Stimulated activated CD4-positive, alpha-beta T cell treated with anti-CD3 and anti-CD28 coated beads, Interleukin-12 subunit alpha, Interleukin-12 subunit beta, amount 100 ng/mL, for 48 hours (primary cell): ENCODE measurements at places on chromosomes 6 and 20.

- peak; percentile 38 for DNase-seq
Observed at GRCh38 chr6:163554663-163555062, 140.1 kb downstream of the QKI start.

GRCh38 chr6:24743265-24743943 is 24.4 kb upstream of the C6orf62 start:
- DNase-seq: peak; percentile 37

GRCh38 chr20:61588411-61589385 is 336.6 kb downstream of the CDH4 start:
- no peak for DNase-seq

DNA sequence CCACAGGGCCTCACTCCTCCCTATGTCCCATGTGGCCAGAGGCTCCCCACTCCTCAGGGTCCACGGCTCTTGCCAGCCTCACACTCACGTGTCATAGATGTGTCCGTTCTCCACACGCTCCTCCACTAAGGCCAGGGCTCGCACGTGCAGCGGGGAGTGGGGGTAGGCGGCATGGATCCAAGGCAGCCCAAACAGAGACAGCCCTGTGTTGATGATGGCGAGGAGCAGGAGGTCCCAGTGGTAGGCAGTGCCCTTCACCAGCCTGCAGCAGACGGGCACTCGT is 10.3 kb downstream of the SLC4A11 start:
- DNase-seq: no peak

DNA sequence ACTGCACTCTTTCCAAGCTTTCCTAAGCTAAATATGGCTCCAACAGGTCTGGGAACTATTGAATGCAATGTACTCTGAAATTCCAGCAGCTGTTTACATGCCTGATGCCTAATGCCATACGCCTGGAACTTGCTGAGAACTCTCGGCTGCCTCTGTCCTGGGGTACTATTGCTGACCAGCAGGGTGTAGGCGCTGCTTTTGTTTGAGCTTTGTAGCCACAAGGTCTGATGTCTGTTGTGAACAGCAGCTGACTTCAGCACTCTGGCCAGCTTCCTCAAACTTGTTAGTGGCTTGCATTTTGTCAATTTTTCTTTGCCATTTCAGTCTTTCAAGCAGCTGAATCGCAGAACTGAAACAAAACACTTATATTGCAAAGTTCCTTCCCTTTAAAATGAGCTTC is 26.7 kb downstream of the SAYSD1 start:
- no peak for DNase-seq

GRCh38 chr6:56033401-56033800 is 158.0 kb upstream of the BMP5 start:
- DNase-seq: no peak

GRCh38 chr20:10728873-10729670 is 55.3 kb upstream of the JAG1 start:
- no peak for DNase-seq

DNA sequence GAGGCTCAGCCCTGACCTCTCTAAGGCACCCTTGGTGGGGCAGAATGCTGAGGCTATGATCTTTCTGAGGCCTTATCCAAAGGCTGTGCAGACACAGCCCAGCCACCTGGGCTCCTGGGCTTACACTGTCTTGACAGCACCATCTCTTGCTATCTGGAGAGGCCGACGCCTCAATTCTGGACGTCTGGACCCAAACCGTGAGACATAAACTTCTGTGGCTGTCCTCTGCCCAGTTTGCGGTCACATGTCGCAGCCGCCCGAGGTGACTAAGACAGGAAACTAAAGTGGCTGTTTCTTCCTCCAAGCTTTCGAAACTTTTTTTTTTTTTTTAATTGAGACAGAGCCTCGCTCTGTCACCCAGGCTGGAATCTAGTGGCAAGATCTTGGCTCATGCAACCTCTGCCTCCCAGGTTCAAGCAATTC is 49.3 kb downstream of the PRR18 start:
- peak; percentile 30 for DNase-seq

- DNase-seq: peak; percentile 92
Observed at GRCh38 chr20:43513931-43514647, 6.6 kb downstream of the L3MBTL1 start.

GRCh38 chr6:29736563-29736962 is 13.3 kb downstream of the HLA-F start:
- DNase-seq: no peak

- no peak for DNase-seq
Observed at GRCh38 chr20:47907031-47907675, 121.9 kb upstream of the SULF2 start.

DNA sequence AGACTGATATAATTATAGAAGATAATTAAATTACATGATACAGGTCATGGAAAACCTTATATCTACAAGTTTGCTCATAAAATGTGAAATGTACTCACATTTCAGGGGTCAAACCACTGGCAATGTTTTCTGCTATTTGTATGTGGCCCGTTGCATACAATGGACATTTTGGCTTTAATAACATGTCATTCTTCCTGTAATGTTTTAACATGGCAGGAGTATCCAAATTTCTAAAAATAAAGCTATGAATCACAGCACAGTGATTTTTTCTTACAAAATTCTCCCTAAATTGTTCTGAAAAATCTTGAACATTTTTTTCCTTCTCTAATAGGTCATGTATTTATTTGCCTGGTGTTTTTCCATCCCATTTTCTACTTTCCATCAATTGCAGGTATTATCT is 305.7 kb downstream of the SMOC2 start:
- DNase-seq: no peak

GRCh38 chr20:22471156-22471836 is 113.1 kb downstream of the FOXA2 start:
- DNase-seq: no peak

DNA sequence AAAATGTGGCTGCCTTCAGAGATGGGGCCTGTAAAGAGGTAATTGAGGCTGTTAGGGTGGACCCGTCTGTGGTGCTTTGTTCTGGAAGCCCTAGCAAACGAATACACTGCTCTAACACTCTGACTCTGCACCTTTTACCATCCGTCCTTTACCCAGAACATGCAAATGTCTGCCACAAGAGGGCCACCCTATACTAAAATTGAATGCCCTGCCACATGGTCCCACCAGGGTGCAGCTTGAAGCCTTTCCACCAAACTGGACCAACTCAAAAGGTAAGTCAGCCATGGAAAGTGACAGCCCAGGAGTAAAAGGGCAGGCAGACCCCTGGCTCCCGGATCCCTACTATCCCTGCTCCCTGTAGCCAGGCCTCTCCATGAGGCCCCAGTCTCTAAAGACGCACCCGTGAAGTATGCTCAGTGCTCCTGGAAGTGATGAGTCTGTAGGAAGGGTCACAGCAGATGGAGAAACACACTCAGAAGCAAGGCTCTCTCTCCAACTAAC is 5.8 kb upstream of the BFSP1 start:
- DNase-seq: peak; percentile 40

GRCh38 chr20:56628873-56629463 is at the start of gene TFAP2C:
TSS of gene TFAP2C (plus strand) at chr20:56629306. CDS start at chr20:56629545, 239 bp downstream.
- DNase-seq: no peak

GRCh38 chr6:84052204-84052882 is 18.8 kb downstream of the MRAP2 start:
- DNase-seq: no peak

GRCh38 chr6:124722141-124722878 is 239.9 kb upstream of the RNF217 start:
- DNase-seq: no peak

DNA sequence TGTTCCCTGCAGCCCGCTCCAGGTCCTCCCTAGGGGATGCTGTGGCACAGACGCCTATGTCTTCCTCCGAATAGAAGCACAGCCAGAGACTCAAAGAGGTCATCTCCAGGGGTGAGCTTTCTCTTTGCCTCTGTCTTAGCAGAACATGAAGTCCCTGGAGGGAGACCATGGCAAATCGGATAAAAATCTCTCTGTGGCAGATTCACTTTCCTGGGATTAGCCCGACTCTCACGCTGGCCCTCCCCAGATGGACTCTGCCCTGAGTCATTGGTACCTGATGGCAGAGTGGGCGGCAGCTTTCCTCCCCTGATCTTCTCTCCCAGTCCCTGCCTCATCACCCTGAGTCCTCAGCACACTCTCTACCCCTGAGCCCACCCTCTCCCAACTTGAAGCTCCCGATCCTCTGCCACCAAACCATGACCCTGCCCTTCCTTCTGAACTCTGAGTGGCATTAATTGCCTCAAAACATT is 58.0 kb upstream of the CCDC167 start:
- no peak for DNase-seq

- DNase-seq: no peak
Observed at GRCh38 chr20:37185686-37186085, 6.3 kb upstream of the MROH8 start.

DNA sequence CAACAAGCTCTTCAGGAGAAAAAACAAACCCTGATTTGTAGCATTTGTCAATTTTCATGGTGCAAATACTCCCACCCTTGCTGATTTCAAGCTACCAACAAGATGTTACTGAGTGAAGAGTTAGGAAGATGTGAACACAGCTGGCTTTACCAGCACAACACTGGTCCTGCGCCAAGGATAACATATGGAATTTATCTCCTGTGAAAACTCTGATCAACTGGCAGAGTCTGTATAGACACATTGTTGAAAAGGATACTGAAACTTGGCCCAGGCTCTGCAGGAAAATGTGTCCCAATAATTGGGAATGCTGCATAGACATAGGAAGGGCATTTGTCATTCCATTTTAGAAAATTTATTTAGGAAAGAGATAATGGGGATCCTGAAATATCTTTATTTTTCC is 29.0 kb downstream of the OTOR start:
- no peak for DNase-seq

DNA sequence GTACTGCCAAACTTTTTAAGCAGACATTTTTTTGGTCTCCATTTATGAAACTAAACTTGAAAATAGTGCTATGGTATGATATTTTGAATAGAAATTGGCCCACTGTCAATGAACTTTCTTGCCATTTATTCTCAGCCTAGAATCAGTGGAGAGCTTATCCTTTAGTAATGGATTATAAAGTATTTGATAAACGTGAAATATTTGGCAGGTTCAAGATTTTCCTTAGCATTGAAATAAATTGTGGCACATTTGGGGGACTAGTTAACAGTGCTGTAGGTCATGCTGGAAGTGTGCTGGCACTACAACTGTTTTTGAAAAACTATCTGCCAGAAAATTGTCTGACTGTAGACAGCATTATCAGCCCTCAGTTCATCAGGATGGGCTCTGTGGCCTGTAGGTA is 2.1 kb downstream of the PRSS35 start:
- no peak for DNase-seq

GRCh38 chr20:57102566-57102965 is 163.9 kb downstream of the BMP7 start:
- no peak for DNase-seq

GRCh38 chr20:58869662-58870227 is 17.2 kb downstream of the GNAS start:
- DNase-seq: no peak

GRCh38 chr6:160131636-160132296 is 10.2 kb downstream of the SLC22A1 start:
- no peak for DNase-seq

- DNase-seq: no peak
Observed at GRCh38 chr6:134090591-134090990, 38.2 kb upstream of the SLC2A12 start.

DNA sequence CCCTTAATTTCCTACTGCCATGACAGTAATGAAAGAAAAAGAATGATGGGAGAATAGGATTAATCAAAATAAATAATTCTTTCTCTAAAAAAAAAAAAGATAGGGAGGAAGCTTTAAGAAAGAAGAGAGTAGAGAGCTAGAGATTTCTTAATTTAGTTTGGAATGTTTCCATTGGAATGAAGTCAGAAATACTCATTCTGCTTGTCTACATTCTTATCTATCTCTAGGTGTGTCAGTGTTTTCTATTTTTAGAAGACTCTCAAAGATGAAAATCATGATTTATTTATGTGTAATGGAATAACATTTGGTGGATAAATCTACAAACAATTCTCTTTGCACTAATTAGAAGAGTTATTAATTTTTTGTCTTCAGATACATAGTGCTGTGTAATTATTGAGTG is 38.0 kb upstream of the HIVEP1 start:
- DNase-seq: no peak

- DNase-seq: no peak
Observed at GRCh38 chr6:44762496-44762895, 375.0 kb downstream of the CDC5L start.

GRCh38 chr6:109299776-109300564 is 82.3 kb downstream of the CD164 start:
- DNase-seq: no peak

GRCh38 chr6:15962449-15962764 is 166.5 kb upstream of the MYLIP start:
- no peak for DNase-seq

- peak; percentile 23 for DNase-seq
Observed at GRCh38 chr20:13430346-13431002, 208.3 kb downstream of the TASP1 start.

GRCh38 chr20:47524015-47524784 is 22.5 kb downstream of the NCOA3 start:
- DNase-seq: no peak

- DNase-seq: no peak
Observed at GRCh38 chr6:160431226-160431625, 83.0 kb downstream of the SLC22A3 start.

- no peak for DNase-seq
Observed at GRCh38 chr6:44010411-44011349, 116.6 kb downstream of the MRPL14 start.

DNA sequence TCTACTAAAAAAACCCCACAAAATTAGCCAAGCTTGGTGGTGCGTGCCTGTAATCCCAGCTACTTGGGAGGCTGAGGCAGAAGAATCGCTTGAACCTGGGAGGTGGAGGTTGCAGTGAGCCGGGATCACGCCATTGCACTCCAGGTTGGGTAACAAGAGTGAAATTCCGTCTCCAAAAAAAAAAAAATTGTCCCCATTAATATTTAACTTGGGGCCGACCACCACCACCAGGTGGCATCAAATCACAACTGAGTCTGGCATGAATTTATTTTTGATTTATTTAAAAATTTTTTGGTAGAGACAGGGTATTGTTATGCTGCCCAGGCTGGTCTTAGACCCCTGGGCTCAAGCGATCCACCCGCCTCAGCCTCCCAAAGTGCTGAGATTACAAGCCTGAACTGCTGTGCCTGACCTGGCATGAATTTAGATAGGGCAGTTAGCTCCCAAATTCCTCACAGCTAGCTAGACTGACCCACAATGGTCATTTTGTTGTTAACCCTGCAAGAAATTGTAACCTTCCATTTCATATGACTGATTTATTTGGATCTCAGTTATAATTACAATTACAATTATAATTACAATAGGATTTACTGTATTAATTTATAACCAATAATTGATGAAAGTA is 17.1 kb upstream of the BEND3 start:
- DNase-seq: no peak

- DNase-seq: no peak
Observed at GRCh38 chr20:10954137-10954840, 280.5 kb upstream of the JAG1 start.

DNA sequence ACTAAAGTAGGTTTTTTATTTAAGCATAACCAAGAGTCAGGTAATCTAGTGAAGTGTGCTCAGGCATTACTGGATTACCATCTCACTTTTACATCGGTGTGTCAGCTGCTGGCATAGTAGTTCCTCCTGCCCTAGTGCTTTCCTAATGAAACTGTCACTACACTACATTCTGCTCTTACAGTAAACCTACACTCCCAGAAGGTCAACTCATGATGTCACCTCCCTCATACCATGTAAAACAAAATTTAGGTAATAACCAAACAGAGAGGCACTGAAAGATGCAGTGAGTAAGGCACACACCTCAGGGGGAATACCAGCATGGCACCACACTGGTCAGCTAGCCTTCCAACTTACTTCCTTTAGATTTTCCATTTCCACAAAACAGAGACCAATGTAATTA is 23.3 kb downstream of the HUS1B start:
- DNase-seq: no peak
